ENCODE measurements at places on chromosomes 3 and 15.

DNA sequence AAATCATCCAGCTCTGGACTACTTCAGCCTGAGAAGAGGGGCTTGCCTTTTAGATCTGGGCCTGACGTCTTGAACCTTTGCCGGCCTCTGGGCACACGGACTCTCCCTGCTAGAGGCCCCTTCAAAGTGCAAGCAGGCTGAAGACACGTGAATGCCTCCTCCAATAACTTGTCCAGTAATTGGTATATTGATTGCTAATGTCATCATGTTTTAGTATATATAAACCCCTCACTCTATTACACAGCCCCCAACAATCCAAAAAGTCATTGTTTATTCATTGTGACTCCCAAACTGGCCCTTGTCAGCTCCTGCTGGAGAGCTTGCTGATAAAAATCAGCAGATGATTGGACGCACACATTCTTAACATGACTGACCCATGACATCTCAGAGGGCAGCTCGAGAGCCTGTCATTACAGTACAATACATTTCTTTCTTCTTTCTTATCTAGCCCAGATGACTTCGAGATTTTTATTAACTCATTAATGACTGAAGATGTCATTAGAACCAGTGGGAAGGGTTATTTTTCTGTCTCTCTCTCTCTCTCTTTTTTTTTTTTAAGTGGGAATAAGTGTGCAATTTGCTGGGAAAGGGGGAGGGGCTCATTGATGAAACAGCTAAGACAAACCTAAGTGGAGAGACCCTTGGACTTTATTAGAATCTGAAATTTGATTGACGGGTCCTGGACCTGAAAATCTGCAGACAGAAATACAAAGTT, 65.5 kb upstream of the NR2F2 start:
- no peak for DNase-seq

DNA sequence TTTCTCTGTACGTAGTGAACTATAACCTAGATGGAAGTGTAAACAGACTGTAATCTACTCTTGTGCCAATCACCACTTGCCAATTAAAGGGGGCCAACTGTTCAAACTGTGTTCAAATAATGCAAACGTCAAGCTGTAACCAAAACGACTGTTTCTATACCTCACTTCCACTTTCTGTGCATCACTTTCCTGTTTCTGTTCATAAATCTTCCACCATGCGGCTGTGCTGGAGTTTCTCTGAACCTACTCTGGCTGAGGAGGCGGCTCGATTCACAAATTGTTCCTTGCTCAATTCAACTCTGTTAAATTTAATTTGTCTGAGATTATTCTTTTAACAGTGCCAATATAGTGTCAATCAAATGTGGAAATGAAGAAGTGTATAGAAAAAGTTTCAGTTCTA, 206.7 kb upstream of the TBC1D5 start:
- DNase-seq, result no peak

DNA sequence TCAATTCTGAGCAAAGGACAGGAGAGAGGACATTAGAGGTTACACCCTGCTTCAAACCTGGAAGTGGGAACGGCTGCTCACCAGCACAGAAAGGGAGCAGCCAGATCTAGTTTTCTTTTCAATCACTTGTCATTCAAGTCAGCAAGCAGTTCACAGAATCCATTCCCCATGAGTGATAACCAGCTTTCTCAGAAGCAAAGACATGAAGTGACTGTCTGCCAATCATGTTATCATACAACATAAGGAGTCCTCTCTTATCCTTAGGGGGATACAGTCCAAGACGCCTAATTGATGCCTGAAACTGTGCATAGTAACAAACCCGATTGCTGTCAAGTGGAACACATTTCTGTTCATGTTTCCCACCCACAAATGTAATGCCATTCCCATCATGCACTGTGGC, 54.7 kb downstream of the FAM98B start:
- no peak for DNase-seq

DNA sequence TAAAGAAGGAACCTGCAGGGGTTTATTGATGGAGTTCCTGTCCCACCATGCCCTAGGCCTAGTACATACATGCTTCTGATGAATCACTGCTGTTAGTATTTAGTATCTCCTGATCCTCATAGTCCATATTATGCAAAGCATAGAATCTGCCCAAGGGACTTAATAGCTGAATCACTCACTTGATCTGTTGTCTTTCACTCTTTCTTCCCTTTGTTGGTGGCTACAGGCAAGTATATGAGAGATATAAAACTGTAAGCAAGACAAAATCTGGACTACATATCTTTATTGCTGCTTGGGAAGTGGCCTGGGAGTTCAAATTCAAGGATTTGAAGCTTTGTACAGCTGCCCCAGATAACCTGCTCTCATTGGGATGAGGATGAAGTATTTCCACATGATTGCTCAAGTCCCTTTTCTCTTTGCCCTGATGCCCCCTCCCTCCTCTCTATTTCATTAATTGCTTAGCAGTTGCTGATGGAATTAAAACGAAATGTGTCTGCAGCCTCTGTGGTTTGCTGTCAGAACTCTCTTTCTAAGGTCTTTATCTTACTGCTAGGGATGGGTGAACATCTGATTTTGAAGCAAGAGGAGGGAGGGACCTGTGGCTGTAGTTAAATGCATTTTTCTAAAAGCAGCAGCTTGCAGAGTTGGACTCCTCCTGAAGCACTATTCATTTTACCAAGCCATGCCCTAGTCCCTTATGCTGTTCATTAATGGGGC, 114.1 kb downstream of the ZNF609 start:
- peak; percentile 77 for DNase-seq

DNA sequence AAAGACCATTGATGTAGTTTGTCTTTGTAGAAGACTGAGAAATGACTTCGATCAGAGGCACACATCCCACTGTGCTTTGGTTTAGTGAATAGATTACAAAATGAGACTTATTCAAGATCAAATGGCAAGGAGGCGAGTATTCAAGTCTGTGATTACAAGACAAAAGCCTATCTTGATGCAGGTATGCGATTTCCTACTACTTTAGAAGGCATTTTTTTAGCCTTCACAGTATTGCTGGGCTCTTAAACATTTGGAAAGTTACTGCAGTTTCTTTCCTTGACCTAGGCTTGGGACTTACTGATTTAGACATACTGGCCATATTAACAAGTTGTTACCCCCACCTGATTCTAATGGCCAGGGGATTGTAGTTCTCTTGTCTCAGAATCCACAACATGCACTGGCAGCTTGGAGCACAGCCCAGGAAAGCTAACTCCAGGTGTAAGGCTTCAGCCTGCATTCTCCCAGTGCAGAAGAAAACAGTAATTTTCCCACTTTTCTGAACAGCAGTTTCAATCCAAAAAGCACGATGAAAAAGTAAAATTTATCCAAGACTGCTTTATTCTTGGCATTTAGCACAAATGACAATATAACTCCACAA, 311.6 kb downstream of the EPHA6 start:
- DNase-seq, result no peak

DNA sequence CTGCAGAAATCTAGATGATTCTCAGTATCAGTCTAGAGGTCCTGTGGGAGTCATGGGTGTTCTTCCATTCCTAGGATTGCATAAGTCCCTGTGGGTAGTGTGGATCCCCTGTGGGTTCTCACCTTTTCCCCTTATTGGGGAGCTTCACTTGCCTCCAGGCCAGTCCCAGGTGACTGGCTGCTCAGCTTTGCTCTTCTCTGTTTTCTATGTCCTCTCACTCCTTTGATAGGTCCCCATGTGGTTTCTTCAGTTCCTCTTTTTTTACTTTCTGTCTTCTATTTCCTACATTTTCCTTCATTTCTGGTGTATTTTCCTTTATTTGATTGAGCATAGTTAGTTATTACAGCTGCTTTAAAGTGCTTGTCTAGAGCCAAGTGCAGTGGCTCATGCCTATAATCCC, 10.9 kb downstream of the TEX55 start:
- no peak for DNase-seq

DNA sequence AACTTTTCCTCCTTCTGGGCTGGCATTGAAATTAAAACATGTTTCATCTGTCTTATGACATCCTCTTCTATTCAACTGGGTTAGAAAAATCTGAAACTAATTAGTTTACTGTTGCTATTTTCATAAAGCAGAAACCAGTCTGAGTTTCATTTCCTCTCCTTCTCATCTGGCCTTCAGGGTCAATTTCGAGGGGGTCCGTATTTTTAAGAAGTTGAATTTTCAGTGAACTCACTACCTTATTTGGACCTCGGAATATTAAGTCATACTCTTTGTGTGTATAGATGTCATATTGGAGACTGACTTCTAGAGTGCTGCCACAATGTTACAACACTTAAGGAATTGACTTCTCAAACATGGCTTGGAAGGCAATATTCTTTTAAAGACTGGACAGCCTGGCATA, 485.9 kb downstream of the SQOR start:
- no peak for DNase-seq

DNA sequence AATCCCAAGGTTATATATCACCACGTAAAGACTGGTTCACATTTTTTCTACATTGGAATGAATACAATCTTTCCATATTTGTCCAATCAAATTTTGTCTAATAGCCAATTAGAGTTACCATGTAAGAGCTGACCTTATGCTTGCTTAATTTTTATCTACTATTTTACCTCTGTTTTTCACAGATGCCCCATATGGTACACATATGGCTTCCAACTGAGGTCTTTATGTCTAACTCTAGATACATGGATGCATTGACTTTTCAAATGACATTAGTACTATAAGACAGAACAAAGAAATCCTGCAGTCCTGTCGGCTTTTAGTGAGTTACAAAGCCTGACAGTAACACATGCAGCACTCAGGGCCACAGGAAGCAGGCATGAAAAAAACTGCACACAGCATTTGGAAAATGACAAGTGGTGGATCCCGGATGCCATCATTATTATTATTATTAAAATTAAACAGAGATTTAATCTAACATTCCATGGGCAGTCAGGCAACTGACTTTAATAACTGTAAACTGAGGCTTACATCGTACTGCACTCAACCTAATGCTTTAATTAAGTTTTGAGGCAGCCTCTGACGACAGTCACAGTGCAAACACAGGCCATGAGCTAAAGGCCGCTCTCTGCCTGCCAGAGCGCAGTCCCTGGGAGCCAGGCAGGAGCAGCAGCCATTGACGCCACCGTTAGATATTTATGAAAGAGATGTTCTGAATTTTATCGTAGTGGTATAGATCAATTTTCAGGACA, 113.9 kb upstream of the TMCO5A start:
- no peak for DNase-seq

DNA sequence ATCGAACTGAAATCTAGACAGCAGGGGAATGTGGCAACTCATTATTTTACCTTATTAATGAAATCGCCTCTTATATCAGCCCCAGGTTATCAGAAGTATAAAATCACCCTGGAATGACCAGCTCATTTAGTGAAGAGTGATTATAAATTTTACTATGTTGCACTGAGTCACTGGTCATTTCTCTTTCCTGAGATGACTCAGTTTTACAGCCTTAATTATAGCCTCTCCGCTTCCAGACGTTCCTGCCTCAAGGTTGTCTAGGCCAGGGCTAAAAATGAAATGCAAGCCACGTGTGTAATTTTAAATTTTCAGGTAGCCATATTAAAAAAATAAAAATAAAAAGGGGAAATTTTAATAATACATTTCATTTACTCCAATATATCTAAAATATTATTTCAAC, 33.3 kb downstream of the DET1 start:
- no peak for DNase-seq

GRCh38 chr3:193301433-193301832, 60.4 kb downstream of the PLAAT1 start:
- no peak for DNase-seq

DNA sequence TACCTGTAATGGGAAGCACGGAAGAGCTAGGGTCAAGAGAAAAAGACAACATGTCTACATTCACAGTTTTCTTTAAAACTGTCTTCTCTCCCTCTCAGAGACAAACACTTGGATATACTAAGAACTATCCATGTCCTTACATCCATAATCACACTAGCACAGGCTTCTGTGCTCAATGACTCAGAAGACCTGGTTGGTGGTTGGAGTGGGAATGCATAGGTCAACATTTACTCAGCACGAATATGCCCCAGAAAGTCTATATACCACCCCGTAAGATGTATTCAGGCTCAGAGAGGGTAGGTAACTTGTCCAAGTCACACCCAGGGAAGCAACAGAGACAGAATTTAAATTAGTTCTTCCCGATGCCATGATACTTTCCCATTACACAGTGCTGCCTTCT, 891.1 kb downstream of the TUSC7 start:
- DNase-seq, result no peak

- no peak for DNase-seq
Observed at GRCh38 chr15:90782442-90782841, 65.3 kb downstream of the BLM start.

- no peak for DNase-seq
Observed at GRCh38 chr3:47006145-47006651, 26.7 kb downstream of the NBEAL2 start.

- DNase-seq, result peak; percentile 65
Observed at GRCh38 chr3:138945709-138946662, 951 bp downstream of the FOXL2 start.

DNA sequence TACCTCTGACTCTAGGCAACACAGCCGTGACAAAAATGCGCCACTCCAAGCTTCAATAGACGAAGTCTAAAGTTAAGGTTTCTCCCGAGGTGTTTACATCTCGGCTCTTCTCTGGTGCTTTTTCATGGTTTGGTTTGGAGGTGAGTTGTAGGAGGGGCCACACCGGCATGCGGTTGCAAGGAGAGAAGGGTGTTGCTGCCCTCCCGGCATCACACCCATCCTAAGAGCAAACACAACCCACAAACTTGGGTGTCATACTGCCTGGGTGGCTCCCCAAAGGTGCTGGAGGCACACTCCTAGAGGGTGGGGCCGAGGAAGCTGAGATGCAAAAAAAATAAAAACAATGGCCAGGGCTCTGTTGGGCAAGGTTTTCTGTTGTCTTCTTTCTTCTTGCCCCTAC, 225.2 kb upstream of the ICE2 start:
- no peak for DNase-seq

- DNase-seq, result peak; percentile 50
Observed at GRCh38 chr15:80988148-80988796, 1.3 kb downstream of the MESD start.

GRCh38 chr15:69434238-69434637, 18.4 kb upstream of the RPLP1 start:
- no peak for DNase-seq

DNA sequence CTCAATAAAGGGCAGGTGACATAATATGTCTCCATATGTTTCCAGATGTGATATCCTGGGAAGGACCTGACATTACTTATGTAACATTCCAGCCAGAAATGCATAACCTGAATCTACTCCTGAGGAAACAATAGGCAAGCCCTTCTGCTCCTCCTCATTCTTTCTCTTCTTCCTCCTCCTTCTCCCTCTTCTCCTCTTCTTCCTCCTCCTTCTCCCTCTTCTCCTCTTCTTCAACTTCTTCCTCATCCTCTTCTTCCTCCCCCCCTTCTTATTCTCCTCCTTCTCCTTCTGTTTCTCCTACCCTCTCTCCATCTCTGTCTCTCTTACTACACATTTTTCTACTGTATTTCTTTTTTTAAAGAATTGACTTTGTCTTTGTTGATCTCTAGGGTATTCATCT, 43.5 kb upstream of the ITGA11 start:
- no peak for DNase-seq

DNA sequence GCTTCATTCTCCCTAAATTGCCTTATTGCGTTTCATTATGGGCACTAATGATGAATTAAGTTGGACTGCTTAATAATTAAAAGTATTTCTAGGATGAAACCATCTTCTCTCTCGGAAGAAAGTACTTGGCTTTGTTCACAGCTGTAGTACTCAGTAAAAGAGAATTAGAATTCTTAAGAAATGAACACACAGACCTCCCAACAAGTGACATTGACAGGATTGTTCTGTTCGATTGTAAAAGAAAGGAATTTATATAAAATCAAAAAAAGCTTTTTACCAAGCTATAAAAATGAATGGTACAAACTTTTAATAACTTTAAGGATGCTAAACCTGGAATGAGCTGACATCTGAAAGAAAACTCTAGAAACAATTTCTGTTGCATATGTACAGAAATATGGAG, 416.4 kb upstream of the THRB start:
- no peak for DNase-seq

- DNase-seq, result no peak
Observed at GRCh38 chr15:94844198-94844537, 612.8 kb downstream of the MCTP2 start.
